ENCODE measurements at places on chromosomes 7 and 10.

DNA sequence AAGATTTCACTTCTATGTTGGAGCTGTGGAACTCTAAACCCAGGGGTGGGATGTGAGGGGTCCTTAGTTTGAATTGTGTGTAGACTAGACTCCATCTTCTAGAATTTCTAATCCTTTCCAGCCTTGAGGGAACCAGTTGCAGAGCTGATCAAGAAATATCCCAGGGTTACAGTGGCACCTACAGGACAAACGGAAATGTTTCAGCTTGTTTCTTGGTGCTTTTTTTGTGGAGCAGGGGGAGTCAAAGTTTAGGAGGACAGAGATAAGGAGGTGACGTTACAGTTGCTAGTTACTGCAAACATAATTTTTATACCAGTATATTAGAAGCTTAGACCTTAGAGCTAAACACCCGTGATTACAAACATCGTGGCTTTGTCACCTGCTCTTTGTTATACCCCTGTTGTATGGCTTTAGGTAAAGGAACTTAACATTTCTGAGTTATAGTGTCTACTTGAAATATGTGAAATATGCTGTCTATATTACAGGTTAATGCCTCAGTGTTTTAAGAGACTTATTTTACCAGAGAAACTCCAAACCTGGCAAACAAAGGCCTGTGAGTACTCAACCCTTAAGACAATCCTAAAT lies 84.5 kb upstream of the DYNC1I1 start:
- peak; percentile 14 for DNase-seq

- no peak for DNase-seq
Observed at GRCh38 chr10:127556916-127557315, 7.8 kb downstream of the NPS start.

GRCh38 chr7:53101026-53101425 lies 65.6 kb downstream of the POM121L12 start:
- DNase-seq: no peak

DNA sequence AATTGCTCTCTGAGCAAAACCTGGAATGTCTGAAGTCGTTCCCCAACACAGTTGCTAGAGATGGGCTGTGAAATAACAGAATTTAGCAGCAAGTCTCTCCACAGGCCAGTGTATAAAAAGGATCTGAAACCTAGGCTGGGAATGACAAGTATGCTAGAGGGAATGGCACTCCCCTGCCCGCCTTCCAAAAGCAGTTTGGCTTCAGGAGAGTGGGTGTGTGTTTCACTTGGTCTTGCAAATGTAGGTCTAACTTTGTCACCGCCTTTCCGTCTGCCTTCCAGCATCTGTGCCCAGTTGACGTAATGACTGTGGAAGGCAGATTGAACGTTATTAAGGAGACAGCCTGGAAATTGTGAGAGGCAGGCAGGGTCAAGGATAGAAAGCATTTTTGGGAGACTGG lies 18.0 kb upstream of the MTURN start:
- peak; percentile 9 for DNase-seq

GRCh38 chr7:15765753-15766152 lies 79.3 kb upstream of the MEOX2 start:
- DNase-seq: no peak

DNA sequence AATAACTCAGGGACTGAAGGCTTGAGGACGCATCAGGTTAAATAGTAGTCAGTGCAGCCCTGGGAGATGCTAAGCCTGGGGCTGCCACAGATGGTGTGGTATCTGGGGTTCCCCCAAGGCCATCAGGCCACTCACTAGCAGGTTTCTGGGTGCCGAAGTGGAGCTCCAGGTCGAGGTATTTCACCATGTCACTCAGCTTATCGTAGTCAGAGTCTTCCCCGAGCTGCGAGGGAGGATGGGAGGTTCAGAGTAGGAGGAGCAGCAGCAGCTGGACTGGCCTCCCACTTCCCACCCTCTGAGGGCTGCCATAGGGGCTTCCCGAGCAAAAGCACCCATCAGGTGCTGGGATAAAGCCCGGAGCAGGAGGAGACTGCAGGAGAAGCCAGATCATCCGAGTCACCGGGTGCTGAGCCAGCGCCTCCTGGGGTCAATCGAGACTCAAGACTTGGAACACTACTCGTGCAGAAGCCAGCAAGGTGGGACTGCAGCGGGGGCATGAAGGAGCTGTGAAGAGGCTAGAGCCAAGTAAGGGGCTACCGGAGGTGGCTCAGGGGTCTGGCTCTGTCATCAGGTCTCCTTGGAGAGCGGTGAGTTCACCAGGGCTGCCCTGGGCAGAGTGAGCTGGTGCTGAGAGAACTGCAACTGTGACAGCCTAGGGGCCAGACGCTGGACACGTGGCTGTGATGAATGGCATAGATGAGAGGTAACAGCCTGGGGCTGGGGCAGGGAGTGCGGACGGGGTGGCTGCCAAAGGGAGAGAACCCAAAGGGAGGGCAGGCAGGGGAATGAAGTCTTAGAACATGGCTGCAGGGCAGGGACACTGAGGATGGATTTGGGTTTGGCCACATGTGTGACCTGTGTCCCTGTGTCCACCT lies 45.3 kb downstream of the GRID2IP start:
- no peak for DNase-seq

Measured in inflammatory macrophage treated with lipopolysaccharide for 4 hours (primary cell).